ENCODE measurements at places on chromosomes 6 and 20. TPM values are rescaled to one million over a fixed set of nuclear protein-coding genes. Genes with fewer than 3 reads are reported as not detected.
A peak's percentile ranks its signal among the peaks of the same experiment; 100 is the strongest.

The SLC32A1 gene
- polyA plus RNA-seq, result not detected

The ID4 gene
- polyA plus RNA-seq, result 349 TPM

The USP49 gene
- 5.0 TPM for polyA plus RNA-seq

The SYNDIG1 gene
- 0.39 TPM for polyA plus RNA-seq

The LKAAEAR1 gene
- polyA plus RNA-seq, result 0.47 TPM

The FHL5 gene
- not detected for polyA plus RNA-seq

DNA sequence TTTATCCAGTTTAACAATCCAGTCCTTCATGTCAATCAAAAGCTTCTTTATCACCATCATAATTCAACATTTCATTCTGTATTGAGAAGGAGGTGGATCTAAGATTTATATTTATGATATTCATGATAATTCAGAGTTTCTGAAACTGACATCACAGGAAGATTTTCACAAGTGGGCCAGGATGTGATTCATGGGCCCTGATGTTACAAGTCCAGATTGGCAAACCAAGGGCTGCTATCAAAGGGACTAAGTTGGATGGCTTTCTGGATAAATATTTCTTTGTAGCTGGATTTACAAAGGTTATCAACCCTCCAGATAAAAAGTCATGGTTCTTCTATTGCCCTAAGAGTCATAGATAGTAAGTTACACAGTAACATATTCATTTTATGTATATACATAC is 866.5 kb downstream of the KIF16B start:
- no peak overlapping the region for H3K27ac ChIP-seq
- no peaks in the 10 kb centered on the region for H3K4me1 ChIP-seq
- no peak for DNase-seq
- no peaks in the 10 kb centered on the region for H3K36me3 ChIP-seq

DNA sequence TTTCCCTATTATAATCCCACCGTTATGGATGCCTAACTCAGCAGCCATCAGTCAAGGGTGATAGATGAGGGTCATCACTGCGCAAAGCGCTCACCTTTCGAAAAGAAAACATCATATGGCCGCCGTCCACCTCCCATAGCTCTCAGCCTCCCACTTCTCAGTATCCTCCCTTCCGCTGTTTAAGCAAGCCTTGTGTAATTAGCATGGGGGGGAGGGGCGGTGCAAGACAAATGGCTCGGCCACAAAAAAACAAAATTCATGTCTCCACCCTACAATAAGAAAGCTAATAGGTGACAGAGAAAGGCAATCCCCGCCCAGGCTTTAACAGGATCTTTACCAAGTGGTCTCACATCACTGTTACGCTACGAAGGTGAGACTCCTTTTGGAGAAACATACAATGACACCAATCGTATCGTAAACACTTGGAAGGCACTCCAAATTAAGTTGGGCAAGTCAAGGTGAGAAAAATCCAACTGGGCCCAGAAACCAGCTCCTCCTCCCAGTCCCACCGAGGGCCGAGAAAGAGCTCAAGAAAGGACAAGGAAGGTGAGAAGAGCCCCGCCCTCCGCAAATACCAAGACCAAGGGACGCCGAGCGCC is 645 bp downstream of the DDX39B start:
- DNase-seq, result peak; percentile 42
- no peaks in the 10 kb centered on the region for H3K27me3 ChIP-seq
- peaks cover 19% of the 10 kb centered on the region for H3K4me1 ChIP-seq
- peak overlapping the region; percentile 98 for H3K27ac ChIP-seq

GRCh38 chr6:104956731-104957294 is at the start of gene LIN28B:
LIN28B (plus strand) TSS chr6:104957107; CDS start chr6:104957251, 144 bp downstream.
- H3K4me1 ChIP-seq, result peaks cover 28% of the 10 kb centered on the region
- no peak for DNase-seq
- peak within 1 kb of the TSS; percentile 87 for H3K27ac ChIP-seq

- no peak overlapping the region for H3K27ac ChIP-seq
- peaks cover 2% of the 10 kb centered on the region for H3K4me1 ChIP-seq
- DNase-seq, result peak; percentile 94
- H3K4me3 ChIP-seq, result peak overlapping the region; percentile 15
- H3K36me3 ChIP-seq, result no peaks in the 10 kb centered on the region
These were observed 4.1 kb upstream of the ZNF512B start for GRCh38 chr20:63973636-63974401.

DNA sequence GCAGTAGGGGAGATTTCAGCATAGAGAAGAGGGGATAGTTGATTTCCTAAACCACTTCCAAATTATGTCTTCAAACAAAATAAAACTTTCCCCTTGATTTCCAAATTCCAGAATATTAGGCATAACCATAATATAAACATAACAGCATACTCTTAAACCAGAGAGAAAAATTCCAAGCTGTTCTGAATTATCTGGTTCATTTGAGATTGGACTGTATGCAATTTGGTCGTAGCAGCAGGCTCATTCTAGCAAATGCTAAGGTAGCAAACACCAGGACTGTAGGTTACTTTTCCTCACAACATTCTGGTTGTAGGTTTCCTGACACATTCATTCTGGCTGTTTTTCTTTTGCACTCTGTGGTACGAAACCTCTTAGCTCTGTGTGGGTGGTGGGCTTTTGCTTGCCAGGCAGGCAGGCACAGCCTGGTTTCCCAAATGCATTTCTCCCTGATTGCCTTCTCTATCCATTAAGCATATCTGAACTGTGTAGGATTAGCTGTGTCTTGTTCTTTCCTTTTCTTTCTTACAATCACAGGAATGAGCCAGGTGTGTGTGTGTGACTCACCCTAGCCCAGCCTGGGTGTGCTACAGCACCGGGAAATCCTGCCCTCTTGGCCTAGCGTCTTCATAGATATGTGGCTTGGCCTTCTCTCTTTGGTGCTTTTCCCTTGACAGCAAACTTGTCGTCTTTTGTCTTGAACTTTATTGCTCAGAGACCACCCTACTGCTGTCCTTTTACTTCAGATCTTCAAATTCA is 77.1 kb downstream of the JARID2 start:
- H3K4me1 ChIP-seq, result peaks cover 15% of the 10 kb centered on the region
- no peaks in the 10 kb centered on the region for H3K27me3 ChIP-seq
- DNase-seq, result no peak
- no peaks in the 10 kb centered on the region for H3K36me3 ChIP-seq

- H3K4me3 ChIP-seq, result no peak overlapping the region
- peaks cover 7% of the 10 kb centered on the region for H3K27me3 ChIP-seq
- DNase-seq, result no peak
- H3K27ac ChIP-seq, result no peak overlapping the region
- peaks cover 4% of the 10 kb centered on the region for H3K4me1 ChIP-seq
These were observed 8.5 kb upstream of the SPATS1 start for GRCh38 chr6:44333942-44334341.

DNA sequence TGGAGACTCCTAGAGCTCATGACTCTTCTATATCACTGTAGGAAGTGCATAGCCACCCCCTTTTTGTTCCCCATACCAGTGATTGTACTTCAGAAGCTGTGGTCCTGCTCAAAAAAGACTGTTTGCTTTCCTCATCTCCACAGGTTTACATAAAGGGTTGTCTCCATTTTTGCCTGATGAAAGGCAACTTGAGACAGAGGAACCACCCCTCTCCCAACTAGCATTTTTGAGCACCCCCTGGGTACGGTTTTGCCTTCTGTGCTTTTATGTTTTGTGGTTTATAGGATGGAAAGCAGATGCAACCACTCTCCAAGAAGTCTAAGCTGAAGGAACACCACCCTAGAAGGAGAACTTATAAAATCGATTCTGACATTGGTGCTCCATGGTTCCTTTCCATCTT is 127.7 kb upstream of the SUPT3H start:
- H3K4me3 ChIP-seq, result no peak overlapping the region
- H3K4me1 ChIP-seq, result peaks cover 3% of the 10 kb centered on the region
- no peaks in the 10 kb centered on the region for H3K27me3 ChIP-seq
- H3K36me3 ChIP-seq, result no peaks in the 10 kb centered on the region
- H3K27ac ChIP-seq, result no peak overlapping the region

DNA sequence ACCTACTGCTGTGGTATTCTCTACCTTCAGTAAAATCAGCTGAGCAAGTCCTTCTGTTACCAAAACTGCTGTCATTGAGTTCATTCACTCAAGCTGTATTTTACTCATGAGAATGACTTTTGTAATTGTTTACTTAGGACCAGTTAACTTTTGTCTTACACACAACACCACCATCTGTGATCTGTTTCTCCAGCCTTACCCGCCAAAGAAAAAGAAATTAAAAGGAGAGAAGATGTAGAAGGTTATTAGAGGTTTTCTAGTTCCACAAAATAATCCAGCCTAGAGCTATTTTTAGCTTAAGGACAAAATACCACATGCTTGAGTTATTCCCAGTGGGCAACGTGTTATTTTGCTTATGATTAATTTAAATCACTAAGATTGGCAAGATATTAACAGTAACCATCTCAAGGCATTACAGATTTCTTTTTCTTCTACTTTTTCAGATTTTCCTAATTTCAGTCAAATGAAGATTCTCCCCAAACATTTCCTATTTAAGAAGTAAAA is 38.2 kb downstream of the FAM8A1 start:
- H3K27me3 ChIP-seq, result no peaks in the 10 kb centered on the region
- DNase-seq, result no peak
- peaks cover 39% of the 10 kb centered on the region for H3K36me3 ChIP-seq
- H3K4me1 ChIP-seq, result peaks cover 1% of the 10 kb centered on the region
- peak overlapping the region; percentile 16 for H3K27ac ChIP-seq
- no peak overlapping the region for H3K4me3 ChIP-seq

DNA sequence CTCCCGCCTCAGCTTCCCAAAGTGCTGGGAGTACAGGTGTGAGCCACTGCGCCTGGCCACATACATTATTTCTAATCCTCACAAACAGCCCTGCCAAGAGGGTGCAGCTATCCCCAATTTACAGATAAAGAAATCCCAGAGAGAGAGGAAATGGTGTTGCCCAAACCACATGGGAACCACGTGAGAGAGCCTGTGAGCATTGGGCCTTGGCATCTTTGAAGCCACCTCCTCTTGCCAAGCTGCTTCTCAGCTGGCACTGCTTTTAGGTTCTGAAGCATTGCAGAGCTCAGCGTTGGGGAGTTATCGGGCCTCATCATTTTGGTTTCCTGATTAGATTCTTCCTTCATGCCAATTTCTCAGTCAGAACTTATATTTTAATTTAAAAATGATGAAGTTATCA is 80.3 kb downstream of the CTNNBL1 start:
- H3K4me1 ChIP-seq, result peaks cover 20% of the 10 kb centered on the region
- H3K27me3 ChIP-seq, result no peaks in the 10 kb centered on the region
- no peaks in the 10 kb centered on the region for H3K36me3 ChIP-seq

- H3K27ac ChIP-seq, result no peak overlapping the region
- no peak overlapping the region for H3K4me3 ChIP-seq
- H3K36me3 ChIP-seq, result no peaks in the 10 kb centered on the region
These were observed 49.2 kb downstream of the TBC1D32 start for GRCh38 chr6:121285041-121285440.
